Right lung (tissue), 10 donors: ENCODE measurements at places on chromosomes 7 and 10. TPM values are rescaled to one million over a fixed set of nuclear protein-coding genes. Genes with fewer than 3 reads are reported as not detected.

Gene HTRA1
- polyA plus RNA-seq: 55.1 TPM

Gene ACSM6
- 0.24 TPM for polyA plus RNA-seq

Gene UROS
- polyA plus RNA-seq: 70.0 TPM

Gene HOXA6
- polyA plus RNA-seq: 13.9 TPM

Gene MAT1A
- 0.59 TPM for polyA plus RNA-seq

Gene MRPS33
- polyA plus RNA-seq: 93.8 TPM

Gene GNG11
- polyA plus RNA-seq: 40.2 TPM

Gene PRLHR
- 0.05 TPM for polyA plus RNA-seq

Gene ARHGEF5
- polyA plus RNA-seq: 30.5 TPM

Gene ERVW-1
- 2.4 TPM for polyA plus RNA-seq

Gene GNGT1
- polyA plus RNA-seq: 0.08 TPM

Gene DOCK4
- polyA plus RNA-seq: 51.7 TPM

Gene TDRD1
- 0.19 TPM for polyA plus RNA-seq

Gene SMIM30
- polyA plus RNA-seq: 89.4 TPM

Gene AKR1C4
- not detected for polyA plus RNA-seq

Gene GIMAP6
- polyA plus RNA-seq: 27.3 TPM

Gene SNCG
- 4.4 TPM for polyA plus RNA-seq

Gene GDF10
- polyA plus RNA-seq: 92.5 TPM

Gene RBP4
- polyA plus RNA-seq: 1.6 TPM

Gene MLXIPL
- polyA plus RNA-seq: 2.4 TPM

Gene GOLGA7B
- polyA plus RNA-seq: 0.14 TPM

Gene NEUROD6
- not detected for polyA plus RNA-seq

Gene PDGFA
- polyA plus RNA-seq: 41.6 TPM

Gene DKK1
- polyA plus RNA-seq: 3.2 TPM
